ENCODE measurements at places on chromosomes 5 and 9. TPM values are rescaled to one million over a fixed set of nuclear protein-coding genes. Genes with fewer than 3 reads are reported as not detected.
A peak's percentile ranks its signal among the peaks of the same experiment; 100 is the strongest.

PCDHB13 gene
- 5.8 TPM for total RNA-seq

EDIL3 gene
- 17.9 TPM for total RNA-seq

BTNL8 gene
- total RNA-seq, result not detected

ERMP1 gene
- 9.6 TPM for total RNA-seq

CCL27 gene
- not detected for total RNA-seq

DNA sequence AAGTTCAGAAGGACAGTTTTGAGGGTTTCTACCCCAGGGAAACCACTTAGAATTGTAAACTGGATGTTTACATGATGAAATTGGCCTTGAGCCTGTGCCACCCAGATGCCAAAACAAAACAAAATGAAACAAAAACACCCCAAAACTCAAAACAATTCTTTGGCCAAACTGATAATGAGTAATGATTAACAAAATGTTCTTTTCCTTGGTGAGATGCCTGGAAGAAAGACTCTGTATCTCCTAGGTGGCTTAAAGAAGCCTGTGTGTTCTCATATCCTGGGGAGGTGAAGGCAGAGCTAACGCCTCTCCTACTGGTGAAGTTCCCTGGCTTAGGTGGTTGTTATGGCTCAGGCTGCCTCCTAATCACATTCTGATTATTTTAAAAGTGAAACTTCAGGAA is 120.5 kb downstream of the NPR3 start:
- H3K27me3 ChIP-seq, result no peaks in the 10 kb centered on the region
- no peak overlapping the region for H3K4me3 ChIP-seq
- H3K27ac ChIP-seq, result no peak overlapping the region
- H3K36me3 ChIP-seq, result no peaks in the 10 kb centered on the region
- no peak for DNase-seq

GRCh38 chr9:72826996-72827949 is 125.6 kb downstream of the ALDH1A1 start:
- no peaks in the 10 kb centered on the region for H3K4me1 ChIP-seq
- DNase-seq, result no peak
- H3K27ac ChIP-seq, result peak overlapping the region; percentile 22
- H3K36me3 ChIP-seq, result no peaks in the 10 kb centered on the region
- H3K27me3 ChIP-seq, result no peaks in the 10 kb centered on the region

- DNase-seq, result no peak
- peaks cover 6% of the 10 kb centered on the region for H3K36me3 ChIP-seq
- no peak overlapping the region for H3K27ac ChIP-seq
- no peak overlapping the region for H3K4me3 ChIP-seq
These were observed 102.5 kb downstream of the OTULIN start for GRCh38 chr5:14767053-14767452.

GRCh38 chr5:150585781-150586341 is 54.6 kb upstream of the SYNPO start:
- no peaks in the 10 kb centered on the region for H3K36me3 ChIP-seq
- no peak for DNase-seq
- no peak overlapping the region for H3K27ac ChIP-seq
- H3K27me3 ChIP-seq, result no peaks in the 10 kb centered on the region

- no peaks in the 10 kb centered on the region for H3K36me3 ChIP-seq
- no peak overlapping the region for H3K4me3 ChIP-seq
- no peaks in the 10 kb centered on the region for H3K27me3 ChIP-seq
- DNase-seq, result no peak
- H3K27ac ChIP-seq, result no peak overlapping the region
These were observed 14.2 kb upstream of the CAST start for GRCh38 chr5:96648023-96648422.

GRCh38 chr5:26310415-26310814 is 728.0 kb downstream of the CDH9 start:
- no peaks in the 10 kb centered on the region for H3K27me3 ChIP-seq
- no peak for DNase-seq
- H3K27ac ChIP-seq, result no peak overlapping the region
- no peaks in the 10 kb centered on the region for H3K36me3 ChIP-seq
- no peak overlapping the region for H3K4me3 ChIP-seq
- H3K4me1 ChIP-seq, result no peaks in the 10 kb centered on the region

DNA sequence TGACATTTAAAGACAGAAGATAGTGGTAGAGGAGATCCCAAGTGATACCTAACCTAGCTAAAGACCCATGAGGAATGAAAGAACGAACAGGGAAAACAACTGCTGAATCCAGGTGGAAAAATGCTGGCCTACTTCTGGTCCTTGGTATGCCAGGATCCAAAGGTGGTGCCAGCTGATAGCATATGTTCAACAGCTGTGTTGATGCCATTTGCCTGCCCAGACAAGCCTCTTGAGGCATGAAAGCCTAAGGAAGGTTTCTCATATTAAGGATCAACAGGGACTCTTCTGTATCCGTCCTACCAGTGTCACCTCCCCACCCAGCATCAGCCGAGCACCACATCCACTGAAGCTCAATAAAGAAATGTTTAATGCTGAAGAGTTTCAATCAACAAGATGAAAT is 225.7 kb upstream of the DMRT1 start:
- no peak overlapping the region for H3K27ac ChIP-seq
- no peaks in the 10 kb centered on the region for H3K27me3 ChIP-seq
- H3K36me3 ChIP-seq, result no peaks in the 10 kb centered on the region
- no peak overlapping the region for H3K4me3 ChIP-seq
- peaks cover 29% of the 10 kb centered on the region for H3K4me1 ChIP-seq
- no peak for DNase-seq

GRCh38 chr5:127313847-127314473 is 23.4 kb downstream of the MEGF10 start:
- no peak for DNase-seq
- no peak overlapping the region for H3K4me3 ChIP-seq
- H3K27ac ChIP-seq, result no peak overlapping the region
- H3K36me3 ChIP-seq, result no peaks in the 10 kb centered on the region
- H3K27me3 ChIP-seq, result no peaks in the 10 kb centered on the region

GRCh38 chr5:150297236-150297890 is 5.3 kb downstream of the ARSI start:
- H3K4me3 ChIP-seq, result no peak overlapping the region
- H3K27ac ChIP-seq, result no peak overlapping the region
- peaks cover 12% of the 10 kb centered on the region for H3K36me3 ChIP-seq
- no peak for DNase-seq
- peaks cover 61% of the 10 kb centered on the region for H3K4me1 ChIP-seq

GRCh38 chr5:55713871-55714270 is 1.7 kb upstream of the SLC38A9 start:
- DNase-seq, result no peak
- peaks cover 4% of the 10 kb centered on the region for H3K36me3 ChIP-seq
- H3K27ac ChIP-seq, result no peak overlapping the region
- no peak overlapping the region for H3K4me3 ChIP-seq

DNA sequence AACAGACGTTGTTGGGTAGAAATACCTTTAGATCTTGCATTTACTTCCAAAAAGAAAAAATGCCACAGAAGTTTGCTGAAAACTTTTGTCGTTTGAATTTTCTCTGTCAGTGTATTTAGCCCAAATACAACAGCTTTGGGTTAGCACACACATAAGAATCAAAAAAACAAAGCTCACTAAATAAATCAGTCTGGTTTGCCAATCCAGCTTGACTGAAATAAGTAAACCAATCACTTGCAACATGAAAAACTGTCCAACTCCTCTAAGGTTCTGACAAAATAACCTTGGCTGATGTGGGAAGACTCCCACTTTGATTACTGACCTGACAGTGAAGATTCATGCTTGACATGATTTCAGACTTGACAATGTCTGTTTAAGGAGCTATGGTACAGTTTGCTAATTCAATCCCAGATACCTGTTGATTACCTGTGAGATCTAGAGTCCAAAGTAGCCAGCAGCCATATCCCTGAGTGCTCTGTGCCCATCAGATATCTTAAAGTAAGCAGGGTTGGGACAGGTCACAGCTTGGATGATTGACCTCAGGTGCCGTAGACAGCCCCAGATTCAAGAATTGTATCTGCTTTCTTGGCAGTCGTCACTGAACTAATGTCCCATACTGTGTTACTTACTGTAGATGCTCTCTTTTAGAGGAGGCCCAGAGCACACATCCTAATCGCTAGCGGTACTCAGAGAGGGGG is 727 bp downstream of the IGIP start:
- H3K27me3 ChIP-seq, result no peaks in the 10 kb centered on the region
- H3K27ac ChIP-seq, result no peak overlapping the region
- H3K36me3 ChIP-seq, result no peaks in the 10 kb centered on the region
- DNase-seq, result no peak
- peaks cover 8% of the 10 kb centered on the region for H3K4me1 ChIP-seq
- no peak overlapping the region for H3K4me3 ChIP-seq

DNA sequence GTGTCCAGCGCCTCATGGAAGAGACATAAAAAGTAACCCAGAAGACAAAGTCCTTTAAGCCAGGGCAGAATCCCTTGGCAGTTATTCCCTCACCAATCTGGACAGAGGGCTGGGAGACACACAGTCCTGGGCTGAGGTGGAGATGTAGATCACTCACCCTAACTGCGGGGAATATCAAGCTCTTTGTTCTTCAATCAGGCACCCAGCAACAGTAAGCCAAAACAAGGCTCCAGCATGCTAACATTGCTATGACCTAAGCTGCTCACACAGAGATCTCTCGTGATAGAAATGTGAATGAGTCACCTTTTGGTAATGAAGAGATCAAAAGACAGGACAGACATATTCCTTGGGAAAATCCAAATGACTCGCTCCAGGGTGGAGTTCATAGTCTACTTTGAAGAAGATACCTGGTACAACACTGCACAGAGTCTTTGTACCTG is 101.3 kb downstream of the FBN2 start:
- DNase-seq, result no peak
- no peaks in the 10 kb centered on the region for H3K4me1 ChIP-seq
- no peaks in the 10 kb centered on the region for H3K27me3 ChIP-seq
- H3K27ac ChIP-seq, result no peak overlapping the region
- H3K36me3 ChIP-seq, result no peaks in the 10 kb centered on the region

DNA sequence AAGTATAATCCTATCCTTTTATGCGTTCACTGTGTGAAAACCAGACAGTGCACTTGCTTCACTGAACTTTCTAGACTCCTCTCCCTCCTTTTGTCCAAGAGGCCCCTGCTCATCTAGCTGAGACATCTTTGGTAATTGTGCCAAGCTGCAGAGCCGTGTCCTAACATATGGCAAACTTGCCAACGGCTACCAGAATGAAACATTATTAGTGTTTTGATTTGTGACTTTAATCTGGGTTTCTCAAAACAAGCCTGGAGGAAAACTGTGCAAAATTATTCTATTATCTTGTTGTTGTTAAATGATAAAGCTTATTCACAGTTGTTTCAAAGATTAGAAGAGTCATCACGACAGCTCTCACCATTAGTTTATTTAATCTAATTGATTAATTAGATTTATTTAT is 79.0 kb upstream of the RETREG1 start:
- H3K4me3 ChIP-seq, result no peak overlapping the region
- DNase-seq, result no peak
- no peaks in the 10 kb centered on the region for H3K4me1 ChIP-seq
- H3K36me3 ChIP-seq, result peaks cover 5% of the 10 kb centered on the region
- H3K27ac ChIP-seq, result no peak overlapping the region

DNA sequence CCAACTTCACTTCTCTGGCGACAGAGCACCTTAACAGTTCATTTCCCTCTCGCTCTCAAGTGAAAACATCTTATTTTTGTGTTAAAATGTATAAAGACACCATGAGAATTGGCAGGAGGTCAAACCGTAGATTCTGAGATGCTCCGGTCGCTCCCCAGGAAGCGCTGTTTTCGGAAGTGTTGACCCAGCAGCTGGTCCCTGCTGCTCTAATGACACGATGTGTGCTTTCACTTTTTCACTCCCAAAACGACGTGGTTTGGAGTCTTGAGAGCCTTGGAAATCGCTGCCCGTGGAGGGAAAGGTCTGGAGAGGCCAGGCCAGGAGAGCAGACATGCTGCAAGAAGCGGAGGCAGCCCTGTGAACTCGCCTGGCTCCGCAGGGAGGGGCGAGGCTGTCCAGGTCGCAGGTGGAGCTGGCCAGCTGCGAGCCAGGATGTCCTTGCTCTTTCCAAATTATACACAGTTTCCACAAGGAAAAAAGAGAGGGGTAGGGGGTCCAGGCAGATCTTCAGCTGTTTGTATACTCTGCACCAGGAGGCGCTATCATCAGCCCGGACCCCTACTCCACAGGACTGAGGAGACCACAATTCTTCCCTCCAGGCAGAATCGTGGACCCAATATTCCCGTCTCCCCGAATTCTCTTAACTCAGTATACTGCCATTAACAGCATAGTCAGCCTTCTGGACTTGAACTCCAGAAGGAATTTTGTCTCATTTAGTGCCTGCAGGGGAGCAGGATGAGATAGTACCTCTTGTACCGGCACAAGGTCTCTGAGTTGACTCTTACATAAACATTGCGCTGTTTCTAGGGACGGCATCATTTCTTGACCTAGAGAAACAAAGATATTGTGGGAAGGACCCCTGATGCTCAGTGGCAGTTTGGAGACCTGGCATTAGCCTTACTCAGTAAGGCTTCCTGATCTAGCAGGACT is 248.6 kb upstream of the ANKRD55 start:
- peak overlapping the region; percentile 92 for H3K27ac ChIP-seq
- H3K4me1 ChIP-seq, result peaks cover 38% of the 10 kb centered on the region
- H3K36me3 ChIP-seq, result no peaks in the 10 kb centered on the region

DNA sequence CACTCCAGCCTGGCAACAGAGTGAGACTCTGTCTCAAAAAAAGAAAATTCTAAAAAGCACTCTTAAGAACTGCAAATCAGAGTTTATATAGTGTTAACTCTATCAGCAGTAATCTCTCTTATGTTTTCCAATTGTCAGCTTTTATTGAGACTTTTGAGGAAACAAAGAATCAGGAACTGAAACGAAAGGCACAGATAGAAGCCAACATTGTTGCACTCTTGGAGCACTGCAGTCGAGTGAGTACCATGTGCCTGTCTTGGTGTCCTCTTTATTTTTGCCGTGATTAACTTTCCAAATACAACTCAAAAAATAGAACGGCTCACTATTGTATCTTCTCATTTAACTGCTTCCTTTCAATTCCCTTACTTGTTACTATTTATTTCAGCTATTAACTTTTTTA is 41.7 kb upstream of the LRRC19 start:
- H3K36me3 ChIP-seq, result peaks cover 34% of the 10 kb centered on the region
- no peaks in the 10 kb centered on the region for H3K27me3 ChIP-seq
- no peak overlapping the region for H3K4me3 ChIP-seq
- H3K4me1 ChIP-seq, result no peaks in the 10 kb centered on the region

- no peak overlapping the region for H3K4me3 ChIP-seq
- no peaks in the 10 kb centered on the region for H3K27me3 ChIP-seq
- no peak for DNase-seq
- no peaks in the 10 kb centered on the region for H3K4me1 ChIP-seq
- no peak overlapping the region for H3K27ac ChIP-seq
These were observed 65.1 kb upstream of the NMUR2 start for GRCh38 chr5:152470167-152470566.

GRCh38 chr5:154542581-154542980 is 64.6 kb upstream of the HAND1 start:
- H3K27ac ChIP-seq, result no peak overlapping the region
- no peaks in the 10 kb centered on the region for H3K27me3 ChIP-seq
- no peaks in the 10 kb centered on the region for H3K36me3 ChIP-seq
- peak; percentile 80 for DNase-seq
- H3K4me1 ChIP-seq, result no peaks in the 10 kb centered on the region
- no peak overlapping the region for H3K4me3 ChIP-seq

- no peak for DNase-seq
- H3K27ac ChIP-seq, result no peak overlapping the region
- no peaks in the 10 kb centered on the region for H3K27me3 ChIP-seq
- H3K4me3 ChIP-seq, result no peak overlapping the region
- H3K4me1 ChIP-seq, result no peaks in the 10 kb centered on the region
These were observed 100.4 kb upstream of the TLE1 start for GRCh38 chr9:81789721-81790120.
